ENCODE measurements at places on chromosomes 2 and 18.
A peak's percentile ranks its signal among the peaks of the same experiment; 100 is the strongest.

DNA sequence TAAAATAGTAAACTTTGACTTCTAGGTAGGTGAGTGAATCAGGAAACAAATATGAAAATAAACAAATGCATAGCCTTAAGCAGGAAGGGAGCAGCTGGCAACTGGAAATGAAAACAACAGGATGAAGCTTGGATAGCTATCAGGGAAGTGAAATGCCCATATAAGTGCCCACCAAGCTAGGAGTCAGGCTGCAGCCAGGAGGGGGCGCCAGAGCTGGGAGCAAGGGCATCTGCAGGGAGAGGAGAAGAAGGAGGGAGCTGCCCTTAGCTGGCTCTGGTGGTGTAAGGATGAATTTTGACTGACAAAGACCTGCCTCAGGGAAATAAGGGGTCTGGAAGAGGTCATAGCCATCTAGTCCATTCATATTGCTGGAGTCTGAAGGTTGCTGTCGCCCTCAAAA lies 298.3 kb downstream of the TDRD15 start:
- DNase-seq, result peak; percentile 11

- no peak for DNase-seq
Measured at GRCh38 chr2:170425281-170425751, 247.4 kb downstream of the MYO3B start.

GRCh38 chr2:239472235-239472775 lies 71.5 kb upstream of the HDAC4 start:
- no peak for DNase-seq

- no peak for DNase-seq
Measured at GRCh38 chr2:69279931-69280681, 106.9 kb downstream of the GFPT1 start.

GRCh38 chr18:61651880-61652268 lies 240.9 kb downstream of the RNF152 start:
- DNase-seq, result no peak

GRCh38 chr2:120850551-120850950 lies 114.9 kb downstream of the GLI2 start:
- no peak for DNase-seq

GRCh38 chr2:181790716-181791649 lies 100.5 kb upstream of the ITPRID2 start:
- peak; percentile 88 for DNase-seq

- DNase-seq, result no peak
Measured at GRCh38 chr2:37586663-37587317, 84.7 kb downstream of the CDC42EP3 start.

DNA sequence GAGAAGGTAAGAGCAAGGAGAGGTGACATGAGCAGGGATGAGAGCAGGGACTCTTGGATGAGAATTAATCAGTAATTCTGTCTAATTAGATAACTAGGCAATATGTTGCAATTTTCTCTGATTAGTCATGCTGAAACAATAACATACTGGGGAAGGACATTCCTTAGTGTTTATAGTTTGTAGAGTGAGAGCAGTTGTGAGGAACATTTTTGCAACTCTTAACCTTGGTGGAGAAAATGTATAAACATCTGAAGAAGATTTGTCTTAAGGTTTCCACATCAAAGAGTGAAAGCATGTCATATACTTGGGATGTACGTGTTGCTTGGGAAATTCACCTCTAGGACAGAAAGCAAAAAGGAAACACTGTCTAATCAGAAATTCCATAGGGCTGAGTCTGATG lies 955.4 kb upstream of the FANCL start:
- DNase-seq, result no peak

DNA sequence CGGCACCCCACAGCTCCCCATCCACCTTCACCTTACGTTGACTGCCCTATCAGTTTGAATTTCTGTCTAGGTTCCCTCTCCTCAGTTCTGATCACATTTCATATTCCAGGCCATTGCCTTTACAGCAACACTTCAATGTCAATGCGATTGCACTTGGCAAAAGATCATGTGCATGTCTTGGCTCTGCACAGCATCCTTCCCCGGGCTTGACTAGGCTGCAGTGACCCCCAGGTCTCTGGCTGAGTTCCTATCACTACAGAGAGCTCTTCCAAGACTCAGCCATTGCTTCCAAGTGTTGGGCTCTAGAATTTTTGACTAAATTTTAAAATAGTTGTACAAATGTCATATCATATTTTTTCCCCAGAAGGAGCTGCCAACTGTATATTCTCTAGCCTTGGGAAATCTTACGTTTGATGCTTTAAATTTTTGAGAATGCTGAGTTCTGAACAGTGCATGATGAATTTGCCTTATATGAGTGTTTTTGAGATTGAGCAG lies 103.8 kb upstream of the NEDD4L start:
- no peak for DNase-seq

GRCh38 chr18:54926593-54927325 lies 32.5 kb downstream of the CCDC68 start:
- DNase-seq, result no peak

DNA sequence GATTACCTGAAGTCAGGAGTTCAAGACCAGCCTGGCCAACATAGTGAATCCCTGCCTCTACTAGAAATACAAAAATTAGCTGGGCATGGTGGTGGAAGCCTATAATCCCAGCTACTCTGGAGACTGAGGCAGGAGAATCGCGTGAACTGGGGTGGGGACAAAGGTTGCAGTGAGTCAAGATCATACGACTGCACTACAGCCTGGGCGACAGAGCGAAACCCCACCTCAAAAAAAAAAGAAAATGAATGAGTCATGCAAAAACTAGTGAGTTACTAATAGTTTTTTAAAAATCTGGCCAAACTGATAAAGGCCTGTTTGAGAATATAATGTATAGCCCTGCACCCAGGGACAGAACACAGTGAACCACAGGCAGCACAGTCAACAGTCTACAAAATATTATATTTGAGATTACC lies 17.5 kb downstream of the AFG3L2 start:
- no peak for DNase-seq

- DNase-seq, result no peak
Measured at GRCh38 chr18:8501044-8501443, 108.2 kb upstream of the RAB12 start.

GRCh38 chr2:9739531-9739964 lies 103.7 kb upstream of the TAF1B start:
- peak; percentile 69 for DNase-seq

GRCh38 chr18:35516351-35516750 lies 18.6 kb upstream of the INO80C start:
- DNase-seq, result no peak

DNA sequence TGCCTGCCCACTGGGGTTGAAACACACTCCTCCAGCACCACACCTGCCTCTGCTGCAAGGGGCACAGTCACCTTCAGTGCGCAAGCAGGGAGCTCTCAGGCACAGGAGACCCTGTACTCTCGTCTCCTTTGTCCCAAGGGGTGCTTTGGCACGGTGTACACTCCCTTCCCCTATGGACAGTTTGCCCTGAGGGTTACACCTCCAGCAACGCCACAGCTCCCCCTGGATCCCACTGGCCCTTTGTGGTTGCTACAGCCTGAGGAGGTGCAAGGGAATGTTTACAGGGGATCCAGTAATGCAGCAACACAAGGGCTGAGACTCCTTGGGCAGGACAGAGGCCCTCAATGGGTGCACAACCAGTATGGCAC lies 45.2 kb upstream of the FAM117B start:
- DNase-seq, result no peak

DNA sequence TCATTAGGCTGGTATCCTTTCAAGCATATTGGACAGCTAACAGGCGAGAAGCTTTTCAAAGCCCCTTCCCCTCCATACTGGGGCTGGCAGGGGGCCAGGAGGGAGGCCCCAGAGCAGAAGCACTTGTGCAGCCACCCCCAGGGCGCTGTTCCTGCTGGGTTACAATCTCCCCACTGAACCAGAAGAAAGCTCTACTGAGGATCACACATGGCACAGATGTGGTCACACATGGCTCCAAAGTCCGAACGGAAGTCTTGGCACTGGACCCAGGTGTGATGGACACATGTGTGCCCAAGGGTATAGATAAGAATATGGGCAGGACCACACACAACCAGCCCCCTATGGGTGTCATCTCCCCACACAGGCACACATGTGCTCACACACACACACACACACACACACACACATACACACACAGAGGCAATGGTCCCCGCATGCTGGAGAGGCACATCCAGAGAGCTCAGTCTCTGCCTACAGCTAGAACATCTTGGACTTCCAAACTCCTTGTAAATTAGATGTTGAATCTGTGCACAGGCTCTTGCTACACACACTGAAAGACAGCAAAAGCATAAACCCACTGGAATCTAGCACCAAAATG lies 56.4 kb downstream of the TTC32 start:
- no peak for DNase-seq

GRCh38 chr18:64202863-64203262 lies 54.0 kb upstream of the LINC00305 start:
- no peak for DNase-seq

DNA sequence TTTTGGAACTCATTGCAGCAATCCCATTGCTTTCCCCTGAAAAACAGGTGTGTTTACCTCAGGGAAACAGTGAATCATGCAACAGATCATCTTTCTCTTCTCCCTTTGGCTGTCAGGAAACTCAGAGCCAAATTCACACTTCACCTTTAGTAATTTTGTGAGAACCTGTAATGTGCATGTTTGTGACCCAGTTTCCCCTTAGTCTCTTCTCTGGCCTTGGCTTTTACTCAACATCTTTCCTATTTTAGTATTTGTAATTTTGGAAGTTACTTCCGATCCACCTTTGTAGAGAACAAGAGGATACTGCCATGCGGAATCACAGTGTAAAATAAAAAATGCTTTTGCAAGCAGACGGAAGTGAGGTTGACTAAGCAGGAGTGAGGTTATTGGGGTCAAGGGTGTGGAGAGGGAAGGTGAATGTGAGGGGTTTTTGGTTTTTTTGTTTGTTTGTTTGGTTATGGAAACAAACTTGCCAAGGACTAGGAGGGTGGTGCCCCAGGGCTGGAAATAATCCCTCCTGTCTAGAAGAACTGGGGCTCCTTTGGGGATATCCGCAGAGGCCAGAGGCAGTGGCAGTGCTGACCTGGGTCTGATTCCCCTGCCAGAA lies 14.0 kb downstream of the ASPRV1 start:
- no peak for DNase-seq

DNA sequence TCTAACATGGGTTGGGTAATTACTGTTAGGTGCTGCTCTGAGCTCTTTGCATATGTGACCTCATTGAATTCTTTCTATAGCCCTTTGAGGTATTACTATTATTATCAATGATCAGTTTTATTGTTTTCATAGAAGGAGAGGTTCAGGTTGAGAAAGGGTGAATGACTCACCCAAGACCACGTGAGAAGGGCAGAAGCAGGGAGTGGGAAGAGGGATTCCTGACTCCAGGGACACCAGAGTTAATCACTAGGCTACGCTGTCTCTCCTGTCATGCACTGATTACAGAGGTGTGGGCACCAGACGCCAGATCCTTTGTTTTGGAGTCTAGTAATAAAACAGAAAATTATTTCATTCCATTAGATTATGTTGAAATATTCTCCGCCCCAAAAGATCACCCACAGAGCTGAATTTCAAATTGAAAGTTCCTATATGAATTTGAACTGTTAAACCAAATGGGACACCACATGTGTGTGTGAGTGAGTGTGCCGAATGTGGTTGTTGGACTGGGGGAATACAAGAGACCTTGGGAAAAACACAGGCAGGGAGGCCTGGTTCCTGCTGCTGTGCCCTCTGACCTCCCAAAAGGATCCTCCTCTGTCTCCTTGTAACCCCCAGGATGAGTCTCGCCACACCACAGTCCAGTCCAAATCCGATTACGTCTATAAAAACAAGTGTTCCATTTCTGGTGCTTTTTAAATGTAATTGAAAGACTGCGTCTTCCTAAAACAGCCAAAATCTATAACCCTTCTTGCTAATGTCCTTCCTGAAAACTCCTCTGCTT lies 215.4 kb downstream of the ZNF521 start:
- DNase-seq, result no peak

GRCh38 chr2:129861666-129862288 lies 117.7 kb upstream of the RAB6C start:
- DNase-seq, result no peak

DNA sequence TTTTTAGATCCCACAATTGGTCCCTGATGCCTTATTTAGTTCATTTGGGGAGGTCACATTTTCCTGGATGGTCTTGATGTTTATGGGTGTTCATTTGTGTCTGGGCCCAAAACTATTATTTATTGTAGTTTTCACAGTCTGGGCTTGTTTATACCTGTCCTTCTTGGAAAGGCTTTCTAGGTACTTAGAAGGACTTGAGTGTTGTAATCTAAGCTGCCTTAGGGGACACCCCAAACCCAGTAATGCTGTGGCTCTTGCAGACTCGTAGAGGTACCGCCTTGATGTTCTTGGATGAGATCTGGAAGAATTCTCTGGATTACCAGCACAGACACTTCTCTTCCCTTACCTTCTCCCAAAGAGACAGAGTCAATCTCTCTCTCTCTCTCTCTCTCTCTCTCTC lies 25.0 kb upstream of the ITSN2 start:
- DNase-seq, result no peak

DNA sequence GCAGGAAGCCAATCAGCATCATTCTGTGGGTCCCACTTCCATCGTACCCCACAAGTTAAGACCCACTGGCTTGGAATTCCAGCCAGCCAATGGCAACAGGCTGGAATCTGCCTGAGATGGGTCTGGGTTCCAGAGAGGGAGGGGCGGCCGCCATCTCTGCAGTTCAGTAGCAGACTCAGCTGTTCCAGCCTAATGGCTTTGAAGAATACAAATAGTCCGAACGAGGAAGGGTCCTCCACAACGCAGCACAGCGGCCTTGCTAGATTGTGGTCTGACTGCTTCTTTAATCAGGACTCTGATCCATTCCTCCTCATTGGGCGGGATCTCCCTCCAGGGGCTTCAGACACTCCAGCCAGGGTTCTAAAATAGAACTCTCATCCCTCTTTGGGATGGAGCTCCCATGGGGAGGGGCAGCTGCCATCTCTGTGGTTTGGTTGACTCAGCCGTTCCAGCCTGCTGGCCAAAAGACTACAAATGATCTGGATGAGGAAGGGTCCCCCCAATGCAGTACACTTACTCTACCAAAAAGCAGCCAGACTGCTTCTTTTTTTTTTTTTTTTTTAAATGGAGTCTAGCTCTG lies 42.7 kb upstream of the PAIP2B start:
- no peak for DNase-seq

DNA sequence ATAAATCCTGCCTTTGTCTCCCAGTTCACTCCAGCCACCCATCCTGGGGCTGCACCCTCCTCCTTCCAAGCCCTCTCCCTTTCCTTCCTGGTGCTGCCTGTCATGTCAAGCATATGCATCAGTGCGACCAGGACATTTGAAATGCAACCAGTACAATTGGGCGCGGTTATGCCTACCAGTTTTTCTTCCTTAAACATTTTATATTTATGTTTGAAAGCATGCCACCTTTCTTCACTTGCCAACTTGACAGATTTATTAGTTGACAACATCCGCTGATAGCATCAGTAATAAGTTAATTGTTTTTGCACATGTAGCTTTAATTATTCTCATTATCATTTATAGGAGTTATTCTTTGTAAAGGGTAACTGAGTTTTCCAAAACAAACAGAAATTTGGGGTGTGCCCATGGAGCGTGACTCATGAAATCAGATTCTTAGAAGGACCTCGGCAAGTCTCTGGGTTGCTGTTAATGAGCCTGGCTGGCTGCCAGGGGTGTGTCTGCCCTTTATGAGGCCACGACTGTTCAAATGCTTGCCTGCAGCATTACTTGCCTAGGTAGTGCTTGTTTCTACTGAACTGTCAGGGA lies 32.8 kb upstream of the IL1B start:
- peak; percentile 27 for DNase-seq

GRCh38 chr18:50042611-50043010 lies 152.3 kb downstream of the MYO5B start:
- no peak for DNase-seq

Data from activated CD4-positive, alpha-beta T cell treated with anti-CD3 and anti-CD28 coated beads, Interleukin-2, amount 50 U/mL, for 16 hours (primary cell).